Cortex of kidney (tissue), 1 donor: ENCODE measurements at places on chromosomes 3 and 15.

GRCh38 chr3:59308684-59309083, 258.9 kb upstream of the CFAP20DC start:
- DNase-seq: no peak

GRCh38 chr3:97835761-97836160, 13.9 kb downstream of the CRYBG3 start:
- no peak for DNase-seq

DNA sequence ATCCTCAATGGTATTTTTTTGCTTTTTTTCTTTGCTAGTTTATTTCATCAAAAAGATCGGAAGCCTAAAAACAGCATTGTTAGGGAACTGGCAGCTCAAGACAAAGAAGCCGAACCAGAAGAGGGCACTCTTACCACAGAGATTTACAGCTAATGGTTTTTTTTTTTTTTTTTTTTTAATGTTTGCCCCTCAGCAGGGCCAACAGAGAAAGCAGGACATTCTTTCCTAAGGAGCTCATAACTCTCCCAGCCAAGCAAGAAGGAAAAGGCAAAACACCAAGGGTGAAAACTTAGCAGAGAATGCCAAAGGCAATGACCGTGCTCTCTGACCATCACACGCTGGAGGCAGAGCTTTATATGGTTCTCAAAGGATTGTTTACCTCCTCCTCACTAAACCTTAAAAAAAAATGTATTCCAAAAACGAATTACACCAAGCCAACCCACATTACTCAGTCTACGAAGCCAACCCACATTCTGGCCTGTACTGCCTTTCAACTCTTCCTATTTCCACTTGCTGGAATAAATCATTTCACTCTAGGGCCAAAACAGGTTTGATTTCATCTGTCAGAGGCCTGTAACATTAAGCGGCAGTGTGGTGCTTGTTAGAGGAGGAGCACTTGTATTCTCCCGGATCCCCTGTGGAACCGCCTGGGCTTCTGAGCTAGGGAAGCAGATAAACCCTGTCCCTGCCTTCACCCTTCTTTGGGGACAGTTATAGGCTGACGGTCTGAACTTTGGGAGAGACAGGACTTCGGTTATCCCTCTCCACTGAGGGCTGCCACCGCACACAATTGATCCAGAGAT, 35.6 kb upstream of the GYG1 start:
- no peak for DNase-seq

DNA sequence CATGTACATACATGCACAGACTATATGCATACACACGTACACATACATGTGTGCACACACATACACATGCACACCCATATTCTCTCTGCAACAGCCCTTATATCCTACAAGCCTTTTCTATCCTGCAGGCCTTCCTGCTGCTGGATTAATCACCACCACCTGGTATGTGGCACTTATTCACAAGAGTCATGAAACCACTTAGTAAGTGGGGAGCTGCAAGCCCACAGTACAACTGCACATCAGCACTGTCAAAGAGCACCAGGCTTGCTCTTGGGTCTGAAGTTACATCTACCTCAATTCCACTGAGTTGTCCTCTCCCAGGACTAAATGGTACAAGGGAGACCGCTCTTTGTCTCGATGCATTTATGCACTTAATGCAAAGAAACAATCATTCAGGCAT, 233.2 kb downstream of the KLF13 start:
- DNase-seq: no peak

- DNase-seq: no peak
These were observed 44.2 kb downstream of the APBA2 start for GRCh38 chr15:28930011-28930410.

DNA sequence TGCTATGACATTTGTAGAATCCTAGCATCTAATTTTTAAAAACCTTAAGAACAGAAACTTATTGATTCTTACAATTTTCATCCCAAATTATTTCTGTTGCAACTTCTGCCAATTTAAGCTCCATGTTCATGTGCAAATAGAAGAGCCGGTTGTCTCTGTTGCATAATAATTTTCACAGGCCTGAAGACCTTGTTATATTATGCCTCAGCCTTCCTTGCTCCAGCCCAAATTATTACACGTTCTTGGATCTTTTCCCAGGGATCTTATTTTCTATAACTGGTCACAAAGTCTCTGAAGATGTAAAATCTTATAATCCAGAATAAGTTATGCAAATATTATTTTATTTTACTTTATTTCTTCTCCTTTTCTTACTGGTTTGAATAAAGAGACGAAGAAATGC, 210.7 kb upstream of the DPH6 start:
- no peak for DNase-seq

GRCh38 chr3:42257007-42257406, 9.0 kb downstream of the CCK start:
- DNase-seq: no peak

- DNase-seq: no peak
These were observed 282.6 kb downstream of the FOXP1 start for GRCh38 chr3:71300951-71301393.

DNA sequence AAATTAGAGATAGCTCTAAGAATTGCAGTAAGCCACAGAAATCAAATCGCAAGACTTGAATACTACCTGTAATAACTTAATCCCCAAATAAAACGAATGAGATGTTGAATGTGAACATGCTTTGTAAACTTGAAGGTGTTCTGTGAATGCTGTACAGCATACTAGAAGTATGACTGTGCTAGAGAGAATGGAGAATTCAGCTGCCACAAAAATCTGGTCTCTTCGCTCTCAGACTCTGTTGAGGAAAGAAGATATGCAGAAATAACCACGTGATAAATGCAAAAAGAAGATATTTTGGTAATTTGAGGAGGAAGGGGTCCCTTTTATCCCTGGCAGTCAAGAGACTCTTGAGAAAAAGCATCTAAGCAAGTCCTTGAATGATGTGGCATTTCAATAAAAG, 37.3 kb downstream of the ZBTB38 start:
- DNase-seq: no peak

- DNase-seq: no peak
These were observed 362.8 kb upstream of the RGMA start for GRCh38 chr15:93451822-93452221.

- DNase-seq: no peak
These were observed 132.6 kb upstream of the MEF2A start for GRCh38 chr15:99433026-99433756.

- DNase-seq: no peak
These were observed 43.1 kb downstream of the MTHFS start for GRCh38 chr15:79853492-79854328.

GRCh38 chr3:171829841-171830517, 13.2 kb upstream of the TMEM212 start:
- no peak for DNase-seq

DNA sequence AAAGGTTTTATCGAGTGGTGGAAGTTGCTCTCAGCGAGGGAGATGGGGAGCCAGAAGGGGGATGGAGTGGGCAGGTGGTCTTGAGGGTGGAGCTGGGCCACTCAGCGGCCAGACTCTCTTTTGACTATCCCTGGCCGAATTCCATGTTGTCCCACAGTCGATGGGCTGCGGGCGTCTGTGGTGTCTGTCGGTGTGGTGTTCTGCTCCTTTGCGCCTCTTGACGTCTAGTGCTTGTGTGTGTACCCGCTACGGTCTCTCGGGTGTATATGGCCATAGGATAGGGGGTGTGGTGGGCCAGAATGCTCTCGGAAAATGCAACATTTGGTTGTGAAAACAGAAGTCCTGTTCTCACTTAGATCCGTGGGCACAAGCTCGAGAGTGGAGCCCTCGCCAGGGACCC, 297.0 kb downstream of the CGGBP1 start:
- DNase-seq: no peak

GRCh38 chr3:132381348-132381944, 35.9 kb upstream of the DNAJC13 start:
- no peak for DNase-seq

GRCh38 chr3:72899349-72899765, 11.5 kb downstream of the GXYLT2 start:
- no peak for DNase-seq

DNA sequence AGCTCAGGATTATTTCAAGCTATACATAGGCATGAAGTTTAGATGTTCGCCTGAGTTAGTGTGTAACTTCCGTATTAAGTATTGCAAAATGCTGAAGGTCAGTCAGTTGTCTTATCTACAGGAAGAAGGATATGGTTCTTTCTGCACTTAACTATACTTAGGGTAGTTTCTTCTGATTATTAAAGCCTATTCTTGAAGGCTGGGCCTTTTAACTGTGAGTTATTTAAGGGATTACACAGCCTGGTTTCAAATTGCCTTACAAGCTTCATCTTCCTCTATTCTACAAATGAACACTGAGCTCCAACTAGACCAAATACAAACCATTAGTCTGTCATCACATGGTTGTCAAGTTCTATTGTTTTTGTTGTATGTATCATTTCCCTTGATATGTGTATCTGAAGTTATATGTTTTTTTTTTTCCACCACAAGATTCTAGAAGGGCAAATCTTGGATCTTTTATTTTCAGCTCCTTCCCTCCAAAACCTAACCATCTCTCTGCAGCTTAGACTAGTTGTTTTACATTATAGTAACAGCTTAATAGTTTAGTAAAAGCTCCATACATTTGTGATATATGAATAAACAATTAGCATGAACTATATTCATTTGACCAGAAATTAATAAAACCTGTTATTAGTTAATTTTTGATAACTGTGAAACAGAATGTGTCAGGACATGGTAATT, 272.9 kb upstream of the KCNMB2 start:
- DNase-seq: no peak

GRCh38 chr3:125212091-125212508, 448 bp downstream of the SLC12A8 start:
- DNase-seq: no peak

GRCh38 chr15:63322541-63322940, 45.1 kb downstream of the APH1B start:
- DNase-seq: no peak

DNA sequence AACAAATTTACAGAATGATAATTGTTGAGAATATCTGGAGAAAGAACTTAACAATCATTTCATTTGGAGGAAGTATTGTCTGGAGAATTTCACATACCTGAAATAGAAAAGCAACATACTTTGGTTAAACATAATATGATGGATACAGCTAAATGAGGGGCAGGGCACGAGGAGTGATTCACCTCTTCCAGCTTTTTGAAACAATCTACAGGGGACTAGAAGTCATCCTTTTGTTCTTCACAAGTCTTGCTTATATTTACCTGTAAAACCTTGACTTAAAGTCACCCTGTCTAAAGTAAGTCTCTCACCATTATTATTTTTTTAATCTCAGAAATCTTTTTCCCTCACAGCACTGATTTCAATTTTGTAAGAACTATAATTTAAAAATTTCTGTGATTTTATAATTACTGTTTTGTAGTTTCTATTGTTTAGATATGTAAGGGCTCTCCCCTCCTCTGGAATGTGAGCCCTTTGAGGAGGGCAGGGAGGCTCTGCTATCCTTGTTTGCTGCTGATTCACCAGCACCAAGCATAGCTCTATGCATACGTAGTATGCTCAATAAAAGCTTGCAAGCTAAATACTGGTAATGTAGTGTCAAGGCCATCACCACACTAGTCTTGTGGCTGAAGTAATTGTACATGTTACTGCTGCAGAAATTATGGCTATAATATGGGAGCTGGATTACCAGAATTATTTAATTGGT, 193.9 kb upstream of the THRB start:
- no peak for DNase-seq

GRCh38 chr15:98737721-98738120, 89.4 kb downstream of the IGF1R start:
- DNase-seq: no peak

DNA sequence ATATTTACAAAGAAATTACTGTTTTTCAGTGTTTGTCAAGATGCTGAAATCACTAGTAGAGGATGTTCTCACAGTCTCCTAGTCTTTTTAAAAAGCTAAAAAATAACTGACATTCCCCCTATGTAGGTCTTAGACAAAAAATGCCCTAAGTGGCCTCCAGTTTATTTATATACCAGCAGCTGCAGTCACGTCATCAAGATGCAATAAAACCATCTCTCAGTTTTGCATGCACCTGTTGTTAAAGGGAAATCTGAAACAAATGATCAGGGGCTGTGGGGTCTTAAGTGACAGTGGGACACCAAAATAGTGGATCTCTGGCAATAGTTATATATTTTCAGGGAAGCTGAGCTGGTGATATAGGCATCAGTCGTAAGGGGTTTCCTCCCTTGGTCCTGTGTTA, 146.5 kb upstream of the ARPP21 start:
- DNase-seq: no peak

DNA sequence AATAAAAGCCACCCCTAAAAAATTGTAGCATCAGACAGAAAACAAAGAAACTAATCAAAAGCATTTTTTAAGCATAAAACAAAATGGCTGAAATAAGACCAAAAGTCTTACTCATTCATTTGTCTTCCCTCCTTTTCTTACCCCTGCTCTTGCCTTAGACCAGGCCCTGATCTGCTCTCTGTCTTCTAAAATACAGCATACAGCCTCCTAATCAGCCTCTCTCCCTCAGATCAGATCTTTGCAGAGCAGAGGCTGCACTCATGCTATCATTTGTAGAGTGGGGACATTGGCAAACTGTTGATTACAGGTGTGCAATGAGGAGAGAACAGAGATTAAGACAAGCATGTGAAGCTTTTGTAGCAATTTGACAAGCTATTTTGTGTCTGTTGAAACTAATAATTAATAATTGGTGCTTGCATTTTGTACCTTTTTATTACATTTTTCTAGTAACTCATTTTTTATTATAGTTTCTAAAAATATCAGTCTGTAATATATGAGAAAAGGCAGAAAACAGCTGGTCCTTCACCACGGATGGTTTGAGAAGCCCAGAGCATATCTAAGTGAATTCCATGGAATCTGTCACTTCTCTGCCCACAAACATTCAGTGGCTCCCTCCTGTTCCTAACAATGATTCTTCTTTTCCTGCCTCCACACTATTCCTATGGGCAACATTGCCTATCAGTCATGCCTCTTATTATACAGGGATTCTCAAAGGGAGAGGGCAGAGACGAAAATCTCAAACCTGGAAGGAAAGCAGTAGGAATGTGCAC, 286.2 kb upstream of the STT3B start:
- no peak for DNase-seq

DNA sequence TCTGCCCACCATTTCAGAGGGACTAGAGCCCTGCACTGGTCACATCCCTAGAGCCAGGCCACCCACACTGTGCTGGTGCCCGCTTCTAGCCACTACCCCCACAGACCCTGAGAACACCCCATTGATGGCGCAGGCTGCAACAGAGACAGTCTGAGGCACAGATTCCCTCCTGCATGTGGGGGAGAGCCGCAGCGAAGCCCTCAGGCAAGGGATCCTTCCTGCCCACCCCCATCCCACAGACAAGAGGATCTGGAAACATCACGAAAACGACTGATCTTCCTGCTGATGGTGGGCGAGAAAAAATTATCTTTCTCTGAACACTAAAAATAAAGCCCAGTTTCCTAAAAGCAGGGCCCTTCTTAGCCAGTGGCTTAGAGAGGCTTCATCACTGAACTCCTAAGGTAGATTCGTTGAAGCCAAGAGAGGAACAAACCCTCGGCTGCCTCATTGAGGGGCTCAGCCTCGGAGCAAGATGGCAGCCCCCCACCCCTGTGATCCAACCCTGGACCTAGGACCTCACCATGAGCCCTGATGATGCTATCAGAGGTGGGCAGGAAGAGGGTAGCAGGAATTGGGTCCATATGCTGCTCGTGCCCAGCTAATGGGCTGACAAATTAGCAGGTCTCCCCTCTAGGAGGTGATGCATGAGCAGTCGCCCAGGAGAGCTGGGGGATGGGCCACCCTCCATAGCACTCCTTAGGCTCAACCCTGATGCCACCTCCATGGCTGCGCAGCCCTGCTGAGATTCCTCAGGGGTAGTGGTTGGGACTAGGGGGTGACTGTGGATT, 54.5 kb downstream of the CACNA2D2 start:
- DNase-seq: no peak

- DNase-seq: no peak
These were observed 905.7 kb downstream of the DIPK2A start for GRCh38 chr3:144877356-144877755.

- no peak for DNase-seq
These were observed 11.7 kb downstream of the ARHGEF26 start for GRCh38 chr3:154132777-154133375.
